ENCODE measurements at places on chromosomes 1 and 21. TPM values are rescaled to one million over a fixed set of nuclear protein-coding genes. Genes with fewer than 3 reads are reported as not detected.

Gene GJA4
- total RNA-seq: 22.1 TPM

GRCh38 chr1:174417921-174418320 is 29.8 kb upstream of the GPR52 start:
- no peak overlapping the region for H3K27ac ChIP-seq
- H3K4me1 ChIP-seq: no peaks in the 10 kb centered on the region
- H3K4me3 ChIP-seq: no peak overlapping the region
- DNase-seq: no peak
- H3K27me3 ChIP-seq: no peaks in the 10 kb centered on the region

GRCh38 chr21:35016071-35016470 is 33.0 kb downstream of the RUNX1 start:
- no peak overlapping the region for H3K4me3 ChIP-seq
- H3K27ac ChIP-seq: no peak overlapping the region
- H3K4me1 ChIP-seq: no peaks in the 10 kb centered on the region
- H3K36me3 ChIP-seq: no peaks in the 10 kb centered on the region
- H3K27me3 ChIP-seq: peaks cover 38% of the 10 kb centered on the region

DNA sequence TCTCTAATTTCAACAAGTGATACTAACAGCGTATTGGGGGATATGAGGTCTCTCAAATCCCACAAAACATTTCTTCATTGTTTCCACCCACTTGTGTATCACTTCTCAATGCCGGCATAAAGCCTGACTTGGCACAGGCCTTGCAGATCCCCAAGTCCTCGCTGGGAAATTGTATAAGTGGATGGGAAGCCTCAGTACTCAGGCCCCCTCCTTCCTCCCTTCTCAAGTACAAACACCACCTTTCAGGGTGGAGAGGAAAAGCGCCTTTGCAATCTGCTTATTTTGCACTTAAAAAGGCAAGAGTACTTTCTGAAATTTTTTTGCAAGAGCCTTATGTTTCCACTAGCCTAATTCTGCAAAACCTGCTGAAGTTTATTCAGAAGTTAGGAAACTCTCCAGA is 25.8 kb upstream of the KLHDC8A start:
- H3K36me3 ChIP-seq: no peaks in the 10 kb centered on the region
- H3K27me3 ChIP-seq: peaks cover 2% of the 10 kb centered on the region
- H3K4me3 ChIP-seq: no peak overlapping the region

Gene FCRLA
- not detected for total RNA-seq

Gene DCST1
- not detected for total RNA-seq

- no peak overlapping the region for H3K4me3 ChIP-seq
- no peak for DNase-seq
- no peaks in the 10 kb centered on the region for H3K4me1 ChIP-seq
- no peaks in the 10 kb centered on the region for H3K27me3 ChIP-seq
Observed at GRCh38 chr1:34050709-34051485, 114.1 kb downstream of the CSMD2 start.

- H3K27me3 ChIP-seq: no peaks in the 10 kb centered on the region
- H3K27ac ChIP-seq: peak overlapping the region; percentile 38
- no peak overlapping the region for H3K4me3 ChIP-seq
Observed at GRCh38 chr1:185566995-185567394, 167.2 kb upstream of the HMCN1 start.

GRCh38 chr1:12232221-12232620 is 2.4 kb downstream of the VPS13D start:
- no peak overlapping the region for H3K4me3 ChIP-seq
- peaks cover 6% of the 10 kb centered on the region for H3K4me1 ChIP-seq
- no peak overlapping the region for H3K27ac ChIP-seq
- no peak for DNase-seq
- H3K27me3 ChIP-seq: no peaks in the 10 kb centered on the region

DNA sequence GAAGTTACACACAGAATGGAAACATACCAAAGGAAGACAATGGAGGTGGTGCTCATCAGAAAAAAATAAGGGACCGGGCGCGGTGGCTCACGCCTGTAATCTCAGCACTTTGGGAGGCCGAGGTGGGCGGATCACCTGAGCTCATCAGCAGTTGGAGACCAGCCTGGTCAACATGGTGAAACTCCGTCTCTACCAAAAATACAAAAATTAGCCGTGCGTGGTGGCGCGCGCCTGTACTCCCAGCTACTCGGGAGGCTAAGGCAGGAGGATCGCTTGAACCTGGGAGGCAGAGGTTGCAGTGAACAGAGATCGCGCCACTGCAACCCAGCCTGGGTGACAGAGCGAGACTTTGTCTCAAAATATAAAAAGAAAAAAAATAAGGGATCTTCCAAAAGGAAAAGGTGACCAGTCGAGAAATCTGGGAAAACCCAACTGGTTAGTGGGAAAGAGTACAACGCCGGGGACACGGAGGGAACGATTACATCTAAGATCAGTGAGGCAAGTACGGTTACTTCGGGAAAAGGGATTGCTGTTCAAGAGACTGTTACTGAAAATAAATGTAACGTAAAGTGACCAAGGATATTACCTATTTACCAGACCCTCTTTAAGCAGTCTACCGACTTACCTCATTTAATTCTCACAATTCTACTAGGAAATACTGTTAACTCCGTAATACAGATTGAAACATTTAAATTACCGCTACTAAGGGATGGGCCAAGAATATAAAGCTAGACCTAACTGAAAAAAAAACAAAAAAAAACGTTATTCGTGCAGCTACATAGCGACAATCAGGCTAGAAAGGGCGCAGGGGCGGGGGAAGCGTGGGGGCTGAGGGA is 822 bp downstream of the CCT3 start:
- H3K27me3 ChIP-seq: no peaks in the 10 kb centered on the region
- H3K36me3 ChIP-seq: peaks cover 13% of the 10 kb centered on the region
- no peak for DNase-seq
- peaks cover 15% of the 10 kb centered on the region for H3K4me1 ChIP-seq
- H3K4me3 ChIP-seq: peak overlapping the region; percentile 57
- H3K27ac ChIP-seq: peak overlapping the region; percentile 9

GRCh38 chr1:231494439-231495110 is 33.9 kb upstream of the TSNAX start:
- peaks cover 8% of the 10 kb centered on the region for H3K4me1 ChIP-seq
- H3K4me3 ChIP-seq: no peak overlapping the region
- H3K27me3 ChIP-seq: no peaks in the 10 kb centered on the region
- H3K36me3 ChIP-seq: no peaks in the 10 kb centered on the region
- H3K27ac ChIP-seq: no peak overlapping the region

Gene CD101
- total RNA-seq: 0.97 TPM

DNA sequence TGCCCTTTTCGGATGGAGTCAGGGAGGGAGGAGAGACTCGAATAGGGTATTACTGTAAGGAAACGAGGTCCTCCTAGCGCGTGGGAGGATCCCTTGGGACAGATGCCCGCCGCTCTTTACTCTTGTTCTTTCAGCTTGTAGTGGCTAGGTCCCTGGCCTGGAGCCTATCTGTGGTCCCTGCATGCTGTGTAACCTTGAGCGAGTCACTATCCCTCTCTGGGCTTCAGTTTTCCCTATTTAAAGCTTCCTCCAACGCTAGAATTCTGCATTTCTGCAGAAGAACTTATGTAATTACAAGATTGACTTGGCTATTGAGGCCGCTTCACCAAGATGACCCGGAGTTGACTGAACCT is 744 bp downstream of the MIER1 start:
- H3K4me1 ChIP-seq: peaks cover 30% of the 10 kb centered on the region
- H3K27me3 ChIP-seq: no peaks in the 10 kb centered on the region
- H3K36me3 ChIP-seq: no peaks in the 10 kb centered on the region
- peak overlapping the region; percentile 95 for H3K27ac ChIP-seq

GRCh38 chr1:16122350-16122881 is 33.5 kb downstream of the EPHA2 start:
- H3K4me1 ChIP-seq: no peaks in the 10 kb centered on the region
- no peak overlapping the region for H3K4me3 ChIP-seq
- H3K27ac ChIP-seq: no peak overlapping the region
- peaks cover 46% of the 10 kb centered on the region for H3K36me3 ChIP-seq
- H3K27me3 ChIP-seq: no peaks in the 10 kb centered on the region
- DNase-seq: no peak

Gene CLCA1
- not detected for total RNA-seq

Gene ELOVL1
- total RNA-seq: 126 TPM

- H3K27ac ChIP-seq: no peak overlapping the region
- H3K27me3 ChIP-seq: peaks cover 1% of the 10 kb centered on the region
- H3K4me1 ChIP-seq: no peaks in the 10 kb centered on the region
- H3K4me3 ChIP-seq: no peak overlapping the region
- DNase-seq: no peak
- H3K36me3 ChIP-seq: no peaks in the 10 kb centered on the region
Observed at GRCh38 chr1:88581703-88582102, 102.4 kb upstream of the PKN2 start.

GRCh38 chr1:189084811-189085210 is 1392.9 kb downstream of the BRINP3 start:
- no peak overlapping the region for H3K4me3 ChIP-seq
- H3K27me3 ChIP-seq: no peaks in the 10 kb centered on the region
- no peak overlapping the region for H3K27ac ChIP-seq
- no peaks in the 10 kb centered on the region for H3K36me3 ChIP-seq
- DNase-seq: no peak
- H3K4me1 ChIP-seq: no peaks in the 10 kb centered on the region

- DNase-seq: no peak
- no peaks in the 10 kb centered on the region for H3K36me3 ChIP-seq
- H3K27ac ChIP-seq: no peak overlapping the region
- H3K27me3 ChIP-seq: no peaks in the 10 kb centered on the region
- no peaks in the 10 kb centered on the region for H3K4me1 ChIP-seq
- H3K4me3 ChIP-seq: no peak overlapping the region
Observed at GRCh38 chr21:42435833-42436232, 32.1 kb downstream of the UBASH3A start.

DNA sequence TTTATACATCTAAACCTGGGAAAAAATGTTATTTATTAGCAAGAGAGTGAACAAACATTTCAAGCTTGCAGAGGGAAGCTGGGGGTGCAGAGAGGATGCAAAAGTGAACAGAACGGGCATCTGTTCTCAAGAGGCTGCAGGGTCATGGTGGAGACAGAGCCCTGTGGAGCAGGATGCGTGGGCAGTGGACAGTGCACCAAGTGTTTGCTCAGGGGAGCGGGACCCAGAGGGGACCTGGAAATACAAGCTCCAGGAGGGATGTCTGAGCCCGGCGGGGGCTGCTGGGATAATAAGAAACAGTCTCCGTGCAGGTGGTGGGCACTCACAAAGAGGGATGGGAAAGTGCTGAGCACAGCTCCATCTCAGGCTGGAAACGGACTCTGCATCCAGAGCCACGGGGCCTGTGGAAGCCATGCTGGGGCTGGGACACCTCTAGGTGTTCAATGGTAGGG is 105.3 kb upstream of the SLC45A1 start:
- H3K27ac ChIP-seq: peak overlapping the region; percentile 85
- H3K4me1 ChIP-seq: peaks cover 23% of the 10 kb centered on the region
- H3K4me3 ChIP-seq: no peak overlapping the region
- no peaks in the 10 kb centered on the region for H3K27me3 ChIP-seq
- DNase-seq: no peak

Gene GBP6
- total RNA-seq: not detected

Gene MAP10
- total RNA-seq: 2.0 TPM

Gene FCER1G
- 2.2 TPM for total RNA-seq

Gene KIF21B
- total RNA-seq: 4.4 TPM

DNA sequence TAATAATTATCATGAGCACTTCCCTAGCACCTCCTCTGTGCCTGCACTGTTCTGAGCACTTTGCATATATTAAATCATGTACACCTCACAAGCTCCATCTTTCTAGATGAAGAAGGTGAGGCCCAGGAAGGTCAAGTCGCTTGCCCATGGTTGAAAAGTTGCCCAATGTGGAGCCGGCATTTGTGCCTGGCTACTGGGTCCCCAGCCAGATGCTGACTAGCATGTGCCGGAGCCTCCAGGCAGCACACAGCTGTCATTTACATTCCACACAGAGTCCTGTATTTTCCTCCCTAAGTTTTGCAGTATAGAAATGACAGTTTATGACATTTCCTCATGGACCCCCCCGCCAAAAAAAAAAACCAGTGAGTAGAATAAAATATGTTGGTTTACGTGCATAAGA is 94.3 kb downstream of the BCAR3 start:
- H3K27ac ChIP-seq: no peak overlapping the region
- no peaks in the 10 kb centered on the region for H3K27me3 ChIP-seq
- peaks cover 32% of the 10 kb centered on the region for H3K4me1 ChIP-seq
- no peak overlapping the region for H3K4me3 ChIP-seq
- H3K36me3 ChIP-seq: peaks cover 23% of the 10 kb centered on the region

DNA sequence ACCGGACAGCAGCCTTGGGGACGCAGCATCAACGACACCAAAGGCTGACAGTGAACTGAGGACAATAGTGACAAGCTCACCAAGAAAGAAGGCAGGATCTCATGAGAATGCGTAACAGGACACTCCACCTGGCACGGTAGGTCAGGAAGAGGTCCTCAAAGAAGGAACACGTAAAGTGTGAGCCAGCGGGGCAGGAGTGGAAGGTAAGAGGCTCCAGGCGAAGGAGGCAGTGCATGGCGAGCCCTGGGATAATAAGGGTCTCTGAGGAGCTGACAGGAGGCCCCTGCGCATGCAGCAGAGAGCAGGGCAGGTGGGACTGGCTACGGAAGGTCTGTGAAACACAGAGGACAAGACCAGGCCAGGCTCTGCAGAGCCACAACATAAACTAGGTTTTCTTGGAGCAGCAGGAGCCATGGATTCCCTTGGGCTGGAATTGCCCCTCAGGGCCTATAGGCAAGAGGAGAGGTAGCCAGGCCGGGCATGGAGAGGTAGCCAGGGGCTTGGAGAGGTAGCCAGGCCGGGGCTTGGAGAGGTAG is 8.2 kb downstream of the LSS start:
- peaks cover 13% of the 10 kb centered on the region for H3K36me3 ChIP-seq
- no peaks in the 10 kb centered on the region for H3K27me3 ChIP-seq
- no peak overlapping the region for H3K27ac ChIP-seq

- H3K36me3 ChIP-seq: no peaks in the 10 kb centered on the region
- H3K4me1 ChIP-seq: peaks cover 9% of the 10 kb centered on the region
- no peak overlapping the region for H3K27ac ChIP-seq
- no peaks in the 10 kb centered on the region for H3K27me3 ChIP-seq
Observed at GRCh38 chr1:1914101-1914970, 724 bp upstream of the CALML6 start.

Gene CREB3L4
- 9.9 TPM for total RNA-seq

- no peaks in the 10 kb centered on the region for H3K36me3 ChIP-seq
- H3K27me3 ChIP-seq: no peaks in the 10 kb centered on the region
- no peak overlapping the region for H3K27ac ChIP-seq
- no peak for DNase-seq
Observed at GRCh38 chr1:111956155-111956771, 33.2 kb downstream of the KCND3 start.

- H3K36me3 ChIP-seq: no peaks in the 10 kb centered on the region
- no peak within 1 kb of the TSS for H3K4me3 ChIP-seq
- no peak within 1 kb of the TSS for H3K27ac ChIP-seq
Observed at GRCh38 chr1:207454046-207454964, at the start of gene CR2. Gene CR2, plus strand, starts transcription at chr1:207454328. Its CDS starts 91 bp downstream, at chr1:207454419.

DNA sequence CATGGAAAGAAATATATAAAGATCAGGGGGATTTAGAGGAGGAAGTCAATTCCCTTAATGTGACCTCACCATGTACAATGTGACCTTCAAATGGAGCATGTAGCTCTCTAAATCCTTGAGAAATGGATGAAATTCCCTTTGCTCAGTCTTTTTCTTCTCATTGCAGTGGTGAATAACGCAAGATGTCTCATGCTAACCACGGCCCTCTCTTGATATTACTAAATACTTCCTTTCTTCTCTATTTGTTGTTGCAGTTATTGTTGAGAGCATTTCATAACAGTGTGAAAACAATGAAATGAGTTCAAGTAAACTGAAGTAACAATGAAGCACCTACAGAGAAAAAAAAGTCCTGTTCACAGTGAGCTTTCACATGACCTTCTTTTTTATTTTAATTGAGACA is 55.6 kb downstream of the ZNF281 start:
- no peak overlapping the region for H3K4me3 ChIP-seq
- H3K36me3 ChIP-seq: no peaks in the 10 kb centered on the region
- peaks cover 3% of the 10 kb centered on the region for H3K4me1 ChIP-seq

All from endothelial cell of umbilical vein (primary cell).